ENCODE measurements at places on chromosomes 16 and 17.

DNA sequence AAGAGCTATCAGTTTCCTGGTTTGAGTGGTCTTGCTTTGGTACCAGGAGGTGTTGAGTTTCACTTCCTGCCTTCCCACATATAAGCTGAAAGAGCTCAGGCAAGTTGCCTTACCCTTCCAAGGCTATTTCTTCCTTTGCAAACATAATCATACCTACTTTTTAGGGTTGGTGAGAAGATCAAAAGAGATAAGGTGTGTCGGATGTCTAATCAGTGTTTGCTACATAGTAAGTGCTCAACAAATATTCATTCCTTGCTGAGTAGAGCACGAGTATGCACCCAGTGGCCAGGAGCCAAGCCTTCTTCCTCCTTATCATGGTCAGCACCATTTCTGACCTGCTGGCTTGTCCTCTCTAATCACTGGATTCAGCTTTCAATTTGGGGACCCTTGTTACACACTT lies 12.7 kb upstream of the TMEM98 start:
- no peak for DNase-seq

DNA sequence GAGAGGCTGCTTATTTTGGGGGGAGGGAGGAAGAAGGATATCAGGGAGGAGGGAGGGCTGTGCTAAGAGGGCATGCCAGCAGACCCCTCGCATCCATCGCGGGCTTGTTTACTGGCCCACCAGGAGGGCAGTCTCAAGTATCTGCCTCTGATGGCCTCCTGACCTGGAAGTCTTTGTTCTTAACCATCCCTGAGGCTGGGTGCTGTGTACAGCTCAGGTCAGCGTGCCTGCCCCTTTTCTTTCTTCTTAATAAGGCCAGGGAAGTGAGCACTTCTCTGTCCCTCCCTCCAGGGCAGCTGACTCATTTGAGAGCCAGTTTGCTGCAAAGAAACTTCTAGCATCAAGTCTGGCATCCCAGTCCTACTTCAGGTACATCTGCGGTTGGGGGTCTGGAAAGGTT lies 157.0 kb downstream of the CCDC182 start:
- DNase-seq, result no peak

GRCh38 chr16:77679901-77680300 lies 42.4 kb upstream of the NUDT7 start:
- no peak for DNase-seq

DNA sequence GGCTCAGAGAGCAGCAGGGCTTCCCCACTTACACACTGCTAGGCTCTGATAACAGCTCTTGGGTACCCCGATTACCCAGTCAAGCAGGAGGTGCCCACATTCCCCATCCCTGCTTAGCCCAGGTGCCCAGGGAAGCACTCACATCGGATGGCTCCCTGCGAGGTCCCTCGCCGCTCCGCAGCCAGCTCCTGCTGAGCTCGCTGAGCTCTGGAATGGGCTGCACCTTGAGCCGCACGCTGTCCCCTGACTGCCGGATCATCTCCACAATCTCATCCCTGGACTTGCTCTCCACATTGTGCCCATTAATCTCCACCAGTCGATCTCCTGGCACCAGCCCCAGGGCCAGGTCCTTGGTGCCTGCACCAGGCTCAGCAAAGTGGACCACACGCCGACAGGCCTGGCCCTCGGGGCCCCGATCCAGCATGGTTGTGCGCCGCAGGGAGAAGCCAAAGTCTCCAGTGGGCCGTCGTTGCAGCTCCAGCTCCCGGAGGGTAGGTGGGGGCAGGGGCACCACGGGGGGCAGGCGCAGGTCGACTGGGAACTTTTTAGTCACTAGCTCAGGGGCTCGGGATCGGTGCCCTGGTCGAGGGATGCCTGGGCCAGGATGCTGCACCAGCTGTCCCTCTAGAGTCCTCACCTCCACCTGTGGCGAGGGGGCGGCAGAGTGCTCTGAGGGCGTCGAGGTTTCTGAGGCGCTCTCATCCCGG lies 14.2 kb downstream of the MYO18A start:
- DNase-seq, result no peak

- no peak for DNase-seq
Measured at GRCh38 chr16:85832570-85833218, 33.2 kb downstream of the COX4I1 start.

- no peak for DNase-seq
Measured at GRCh38 chr16:670485-671352, 2.8 kb downstream of the RHOT2 start.

DNA sequence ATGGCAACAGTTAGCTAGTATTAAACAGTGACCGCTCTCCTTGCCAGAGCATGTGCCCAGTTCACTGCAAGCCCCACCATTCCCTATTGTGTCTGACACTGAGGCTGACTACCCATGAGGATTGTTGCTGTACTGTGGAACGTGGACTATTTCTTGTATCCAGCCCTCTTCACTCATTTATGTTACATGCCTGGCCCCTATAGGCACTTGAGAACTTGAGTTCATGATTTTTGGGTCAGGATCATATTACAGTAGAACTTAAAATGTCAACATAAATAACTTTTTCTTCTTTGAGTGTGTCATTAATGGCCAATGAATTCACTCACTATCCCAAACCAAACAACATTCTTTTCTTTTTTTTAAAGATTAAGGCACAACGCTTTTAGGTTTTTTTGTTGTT lies 55.7 kb downstream of the LYRM1 start:
- DNase-seq, result no peak
